Fibroblast of skin of right biceps (primary cell): ENCODE measurements at places on chromosomes 11 and 22.

DNA sequence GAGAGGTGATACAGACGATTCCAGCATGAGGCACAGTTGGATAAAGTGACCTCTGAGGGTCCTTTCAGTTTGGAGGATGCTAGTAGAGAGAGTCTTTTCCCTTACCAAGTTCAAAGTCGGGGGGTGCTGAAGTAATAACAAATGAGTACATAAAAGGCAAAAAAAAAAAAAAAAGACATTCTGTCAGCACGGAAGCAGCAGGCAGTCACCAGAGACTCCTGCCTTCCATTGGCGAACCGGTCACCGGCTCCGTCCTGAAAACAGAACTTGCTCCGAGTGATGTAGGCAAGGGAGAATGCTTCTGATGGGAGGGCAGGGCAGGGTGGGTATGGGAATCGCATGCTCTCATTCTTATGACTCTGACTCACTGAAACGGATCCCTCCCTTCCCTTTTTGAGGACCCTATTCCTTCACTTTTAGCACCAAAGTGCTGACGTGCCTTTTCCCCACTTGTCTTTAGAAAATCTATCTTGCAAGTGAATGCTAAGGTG is 65.9 kb downstream of the PRR5L start:
- peak; percentile 93 for DNase-seq

- DNase-seq = peak; percentile 15
Measured at GRCh38 chr11:115067900-115068530, 389.7 kb downstream of the NXPE2 start.

GRCh38 chr22:23146478-23147205 is 1.4 kb downstream of the RAB36 start:
- no peak for DNase-seq

GRCh38 chr11:100984668-100985067 is 144.9 kb downstream of the PGR start:
- DNase-seq = no peak

- DNase-seq = no peak
Measured at GRCh38 chr11:133946541-133947318, 10.0 kb downstream of the IGSF9B start.

DNA sequence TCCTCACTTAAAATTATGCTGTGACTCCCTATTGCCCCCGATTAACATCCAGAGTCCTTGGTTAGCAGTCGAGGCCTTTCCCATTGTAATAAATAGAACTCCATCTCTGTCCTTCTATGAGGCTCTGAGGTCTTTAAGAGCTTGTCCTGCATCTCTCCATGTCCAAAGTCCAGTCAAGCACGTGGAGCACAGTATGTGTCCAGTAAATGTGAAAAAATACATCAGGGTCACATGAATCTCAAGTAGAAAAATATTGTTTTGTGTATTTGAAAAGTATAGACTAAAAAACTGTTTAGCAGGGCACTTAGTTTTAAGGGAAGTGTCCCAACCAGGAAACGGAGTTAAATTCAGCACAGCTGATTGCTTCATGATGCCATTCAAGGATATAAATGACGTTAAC is 298.8 kb upstream of the TENM4 start:
- DNase-seq = no peak

DNA sequence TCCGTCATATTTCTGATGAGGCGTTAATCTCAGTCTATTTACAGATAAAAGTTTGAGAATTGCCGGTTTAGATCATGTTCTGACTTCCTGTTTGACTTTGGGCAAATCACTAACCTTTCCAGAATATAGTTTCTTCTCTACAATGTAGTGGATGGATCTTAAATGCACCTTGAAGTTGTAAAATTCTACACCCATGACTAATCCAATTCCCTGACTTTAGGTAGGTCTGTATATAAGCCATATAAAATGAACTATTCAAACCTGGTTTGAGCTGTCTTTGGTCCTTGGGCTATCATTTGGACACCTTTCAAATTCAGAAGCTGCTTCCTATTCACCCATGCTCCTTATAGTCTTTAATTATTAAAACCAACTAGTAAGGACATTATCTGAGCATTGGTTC is 52.2 kb upstream of the BLID start:
- no peak for DNase-seq

DNA sequence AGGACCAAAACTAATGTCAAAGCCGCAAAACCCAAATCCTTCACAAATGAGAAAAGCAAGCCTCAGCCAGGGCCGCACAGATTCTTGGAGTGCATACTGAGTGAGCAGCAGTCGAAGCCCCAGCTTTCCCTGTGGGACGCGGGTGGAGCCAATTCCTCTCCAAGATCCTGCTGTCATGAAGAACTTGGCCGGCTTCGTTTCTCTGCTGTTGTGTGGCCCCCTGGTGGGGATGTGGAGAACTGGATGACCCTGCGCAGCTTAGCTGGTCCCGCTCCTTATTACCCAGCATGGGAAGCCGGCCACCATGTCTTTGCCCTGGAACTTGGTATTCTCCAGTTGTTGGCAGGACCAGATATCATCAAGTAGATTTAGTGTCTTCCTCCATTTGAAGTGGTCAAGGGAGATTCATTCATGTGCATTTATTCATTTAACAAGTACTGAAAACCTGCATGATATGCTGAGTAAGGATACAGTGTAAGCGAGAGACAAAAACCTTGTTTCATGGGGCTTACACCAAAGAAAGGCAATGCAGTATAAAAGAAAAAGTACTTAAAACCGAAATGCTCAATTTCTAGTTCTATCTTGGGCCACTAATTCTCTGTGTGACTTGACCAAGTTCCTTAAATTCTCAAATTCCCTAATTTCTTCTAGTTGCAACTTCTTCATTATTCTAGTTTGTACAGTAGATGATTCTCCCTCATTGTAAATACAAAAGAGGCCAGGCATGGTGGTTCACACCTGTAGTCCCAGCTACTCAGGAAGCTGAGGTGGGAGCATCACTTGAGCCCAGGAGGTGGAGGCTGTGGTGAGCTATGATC is 56.7 kb upstream of the CRTAM start:
- DNase-seq = peak; percentile 90

- DNase-seq = peak; percentile 95
Measured at GRCh38 chr11:59550842-59551658, 39.7 kb downstream of the OR4D9 start.

GRCh38 chr11:123193742-123194141 is 1.3 kb downstream of the CLMP start:
- no peak for DNase-seq

- DNase-seq = no peak
Measured at GRCh38 chr11:29163231-29163630, 853.6 kb downstream of the KCNA4 start.

DNA sequence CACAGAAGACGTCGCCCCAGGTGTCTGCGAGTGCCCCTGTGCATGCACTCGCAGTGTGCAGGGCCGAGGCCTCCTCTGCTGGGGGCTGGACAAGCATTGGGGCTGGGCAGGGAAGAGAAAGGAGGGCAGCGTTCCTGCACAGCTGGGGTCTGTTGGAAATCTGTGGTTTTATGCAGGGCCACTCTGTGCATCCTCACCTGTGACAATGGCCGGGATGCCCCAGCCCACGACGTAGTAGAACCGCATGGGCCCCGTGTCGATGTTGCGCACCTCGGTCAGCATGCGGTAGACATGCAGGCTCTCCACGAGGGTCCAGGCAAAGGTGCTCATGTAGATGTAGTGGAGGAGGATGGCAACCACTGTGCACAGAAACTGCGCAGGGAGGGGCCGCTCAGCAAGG is 37.2 kb downstream of the TRMU start:
- no peak for DNase-seq

- no peak for DNase-seq
Measured at GRCh38 chr11:30605036-30605605, 19.0 kb upstream of the MPPED2 start.

- DNase-seq = no peak
Measured at GRCh38 chr11:69306821-69307220, 12.9 kb downstream of the MYEOV start.

- no peak for DNase-seq
Measured at GRCh38 chr22:24553597-24554312, 1.2 kb downstream of the GUCD1 start.

GRCh38 chr11:104028476-104029263 is 7.8 kb upstream of the DDI1 start:
- no peak for DNase-seq

- DNase-seq = no peak
Measured at GRCh38 chr22:45335021-45335818, 25.5 kb downstream of the FAM118A start.

DNA sequence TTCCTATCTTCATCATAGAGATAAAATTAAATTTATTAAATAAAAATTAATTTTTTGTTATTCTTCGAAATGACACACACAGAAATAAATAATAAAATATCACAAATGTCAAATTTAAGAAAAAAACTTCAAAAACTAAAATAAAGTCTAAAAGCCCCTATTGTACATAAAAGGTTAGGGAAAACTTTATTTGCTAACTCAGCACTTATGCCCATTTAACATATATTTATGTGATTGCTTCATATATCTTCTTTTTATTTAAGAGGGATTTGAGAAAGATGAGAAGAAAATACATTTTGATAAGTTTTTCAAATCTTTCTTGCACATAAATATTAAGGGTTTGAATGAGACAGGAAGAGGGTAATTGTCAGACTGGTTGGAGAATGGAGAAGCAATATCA is 2350.4 kb upstream of the RAG2 start:
- no peak for DNase-seq

DNA sequence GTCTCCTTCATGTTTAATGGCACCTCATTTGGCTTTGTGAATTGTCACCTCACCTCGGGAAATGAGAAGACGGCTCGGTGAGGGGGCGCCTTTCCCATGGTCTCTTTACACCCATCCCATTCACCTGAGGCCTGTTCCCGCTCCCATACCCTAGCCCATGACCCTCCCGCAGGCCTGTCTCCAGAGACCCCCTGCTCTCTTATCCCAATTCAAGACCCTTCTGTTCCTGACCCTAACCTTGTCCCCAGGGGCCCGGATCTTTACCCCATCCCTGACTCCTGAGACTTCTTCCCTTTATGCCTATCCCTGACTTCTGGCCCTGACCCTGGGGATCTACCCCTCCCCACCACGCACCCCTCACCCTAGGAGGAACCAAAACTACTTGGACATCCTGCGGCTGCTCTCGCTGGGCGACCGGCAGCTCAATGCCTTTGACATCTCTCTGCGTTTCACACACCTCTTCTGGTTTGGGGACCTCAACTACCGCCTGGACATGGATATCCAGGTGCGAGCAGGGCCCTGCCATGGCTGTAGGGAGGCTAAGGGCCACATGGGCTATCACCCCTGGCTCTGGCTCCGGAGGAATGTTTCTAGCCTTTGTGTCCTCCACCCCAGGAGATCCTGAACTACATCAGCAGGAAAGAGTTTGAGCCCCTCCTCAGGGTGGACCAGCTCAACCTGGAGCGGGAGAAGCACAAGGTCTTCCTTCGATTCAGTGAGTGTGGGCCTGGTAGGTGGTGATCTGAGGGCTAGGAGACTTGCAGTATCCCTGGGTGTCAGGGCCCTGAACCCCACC is 7.9 kb downstream of the INPPL1 start:
- no peak for DNase-seq

DNA sequence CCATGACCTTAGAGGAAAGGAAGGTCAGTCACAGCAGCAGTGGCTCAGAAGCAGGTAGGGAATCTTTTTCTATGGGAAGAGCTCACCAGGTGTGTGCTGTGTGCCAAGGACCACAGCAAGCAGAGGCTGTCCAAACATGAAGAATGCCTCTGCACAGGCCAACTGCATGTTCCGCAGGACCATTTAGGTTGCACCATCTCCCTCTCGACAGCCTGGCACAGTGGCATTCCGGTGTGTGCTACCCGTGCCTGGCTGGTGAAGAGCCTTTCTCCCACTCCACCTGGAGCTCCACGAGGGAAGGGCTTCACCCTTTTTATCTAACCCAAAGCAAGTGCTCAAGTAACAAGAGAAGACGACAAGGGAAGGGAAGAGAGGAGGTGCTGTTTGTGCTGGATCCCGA is 76.5 kb downstream of the PACSIN2 start:
- DNase-seq = no peak

- DNase-seq = no peak
Measured at GRCh38 chr11:124172101-124172500, 11.0 kb upstream of the OR10D3 start.

- DNase-seq = no peak
Measured at GRCh38 chr11:79484872-79485271, 44.0 kb upstream of the TENM4 start.

- peak; percentile 61 for DNase-seq
Measured at GRCh38 chr11:73625696-73626318, 20.6 kb upstream of the PLEKHB1 start.

DNA sequence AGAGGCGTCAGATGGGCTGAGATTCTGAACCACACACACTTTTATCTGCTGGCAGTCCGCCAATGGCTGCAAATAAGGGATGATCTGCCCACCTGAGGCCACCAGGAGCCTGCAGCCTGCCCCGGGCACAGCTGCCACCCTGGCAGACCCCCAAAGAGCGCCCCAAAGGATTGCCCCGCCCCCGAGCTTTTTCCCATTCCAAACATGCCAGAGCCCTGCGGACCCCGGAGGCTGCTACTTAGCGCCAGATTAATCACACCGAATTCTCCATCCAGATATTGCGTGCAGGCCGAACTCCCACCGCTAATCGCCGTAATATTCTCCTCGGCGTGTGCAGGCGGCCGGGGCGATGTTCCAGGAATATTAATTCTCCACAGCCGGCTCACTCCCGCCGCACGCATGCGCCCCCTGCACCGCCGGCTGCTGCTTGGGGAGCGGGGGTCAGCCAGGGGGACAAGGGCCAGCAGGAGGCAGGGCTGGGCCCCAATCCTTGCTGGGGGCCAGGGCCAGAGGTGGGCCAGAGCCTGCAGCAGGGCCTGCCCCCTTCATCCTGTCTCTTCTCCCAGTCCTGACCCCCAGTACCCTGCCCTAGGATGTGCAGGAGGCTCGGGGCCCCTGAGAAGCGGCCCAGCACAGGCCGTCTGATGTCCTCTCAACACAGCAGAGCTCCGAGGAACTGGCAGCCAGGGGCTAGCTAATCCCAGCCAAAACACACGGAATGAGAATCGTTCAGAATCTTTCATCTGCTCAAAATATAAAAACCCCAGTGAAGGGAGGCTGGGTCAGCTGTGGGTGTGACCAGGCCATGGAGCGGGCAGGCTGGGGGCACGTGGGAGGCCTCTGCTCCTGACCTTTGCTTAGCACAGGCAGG is 19.5 kb upstream of the TCF20 start:
- DNase-seq = peak; percentile 54

DNA sequence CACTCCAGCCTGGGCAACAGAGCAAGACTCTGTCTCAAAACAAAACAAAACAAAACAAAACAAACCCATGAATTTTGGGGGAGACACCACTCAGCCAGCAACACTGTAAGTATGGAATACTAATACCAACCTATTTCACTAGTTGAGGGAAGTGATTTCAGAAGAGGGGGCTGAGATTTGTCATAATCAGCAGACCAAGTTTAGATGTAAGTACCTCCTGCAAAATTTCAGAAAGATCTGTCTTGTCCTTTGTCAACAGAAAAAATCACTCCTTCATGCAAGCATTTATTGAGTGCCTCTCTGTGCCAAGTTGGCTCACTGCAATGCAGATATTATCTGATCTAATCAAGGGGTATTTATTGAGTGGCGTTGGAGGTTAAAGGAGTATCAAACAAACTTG is 23.4 kb upstream of the ADA2 start:
- DNase-seq = no peak

DNA sequence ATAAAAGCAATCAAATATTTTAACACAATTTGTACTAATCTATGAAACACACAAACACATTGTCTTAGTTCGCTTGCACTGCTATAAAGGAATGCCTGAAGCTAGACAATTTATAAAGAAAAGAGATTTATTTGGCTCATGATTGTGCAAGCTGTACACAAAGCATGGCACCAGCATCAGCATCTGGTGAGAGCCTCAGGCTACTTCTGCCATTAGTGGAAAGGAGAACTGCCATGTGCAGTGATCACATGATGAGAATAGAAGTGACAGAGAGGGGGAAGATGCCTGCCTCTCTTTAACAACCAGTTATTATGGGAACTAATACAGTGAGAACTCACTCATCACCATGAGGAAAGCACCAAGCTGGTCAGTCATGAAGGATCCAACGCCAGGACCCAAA is 105.1 kb downstream of the GUCY1A2 start:
- no peak for DNase-seq
